ENCODE measurements at places on chromosomes 3 and 15.

GRCh38 chr3:144810160-144810559 is 838.5 kb downstream of the DIPK2A start:
- DNase-seq = no peak

- no peak for DNase-seq
These were observed 40.6 kb downstream of the ISL2 start for GRCh38 chr15:76377217-76377616.

DNA sequence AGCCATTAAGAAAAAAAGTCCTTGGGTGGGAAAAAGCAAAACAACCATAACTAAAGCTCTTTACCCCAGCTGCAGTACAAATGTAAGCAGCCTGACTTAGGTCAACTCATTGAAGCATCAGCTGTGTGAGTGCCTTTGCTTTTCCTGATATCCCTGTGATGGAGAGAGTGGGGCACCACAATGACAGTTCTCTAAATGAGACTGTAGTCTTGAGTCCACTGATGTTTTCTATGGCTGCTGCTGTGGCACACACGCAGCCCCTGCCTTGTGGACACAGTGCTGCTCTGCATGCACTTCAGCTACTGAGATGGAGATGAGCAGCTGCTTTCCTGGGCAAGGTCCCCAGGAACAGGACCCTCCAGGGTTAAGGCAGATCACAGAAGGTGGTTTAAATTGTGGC is 173.2 kb downstream of the KCNAB1 start:
- no peak for DNase-seq

GRCh38 chr3:87025661-87026645 is 35.0 kb upstream of the VGLL3 start:
- DNase-seq = no peak

DNA sequence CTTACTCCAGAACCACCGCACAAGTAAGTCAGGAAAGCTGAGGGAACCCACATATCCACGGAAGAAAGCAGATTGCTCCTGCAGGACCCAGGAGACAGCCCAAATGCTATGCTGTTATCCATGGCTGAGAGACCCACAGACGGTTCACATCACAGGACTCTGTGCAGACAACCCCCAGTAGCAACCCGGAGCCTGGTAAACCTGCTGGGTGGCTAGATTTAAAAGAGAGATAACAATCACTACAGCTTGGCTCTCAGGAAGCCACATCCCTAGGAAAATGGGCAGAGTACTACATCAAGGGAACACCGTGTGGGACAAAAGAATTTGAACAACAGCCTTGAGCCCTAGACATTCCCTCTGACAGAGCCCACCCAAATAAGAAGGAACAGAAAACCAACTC is 13.8 kb upstream of the TRIM42 start:
- no peak for DNase-seq

- peak; percentile 52 for DNase-seq
These were observed 66.5 kb upstream of the SH3GL3 start for GRCh38 chr15:83380682-83381081.

GRCh38 chr15:63093486-63094205 is 28.0 kb upstream of the LACTB start:
- DNase-seq = peak; percentile 79

- DNase-seq = no peak
These were observed 5.5 kb upstream of the CD200 start for GRCh38 chr3:112327371-112327951.

GRCh38 chr3:172125963-172126457 is 86.6 kb downstream of the FNDC3B start:
- DNase-seq = no peak

DNA sequence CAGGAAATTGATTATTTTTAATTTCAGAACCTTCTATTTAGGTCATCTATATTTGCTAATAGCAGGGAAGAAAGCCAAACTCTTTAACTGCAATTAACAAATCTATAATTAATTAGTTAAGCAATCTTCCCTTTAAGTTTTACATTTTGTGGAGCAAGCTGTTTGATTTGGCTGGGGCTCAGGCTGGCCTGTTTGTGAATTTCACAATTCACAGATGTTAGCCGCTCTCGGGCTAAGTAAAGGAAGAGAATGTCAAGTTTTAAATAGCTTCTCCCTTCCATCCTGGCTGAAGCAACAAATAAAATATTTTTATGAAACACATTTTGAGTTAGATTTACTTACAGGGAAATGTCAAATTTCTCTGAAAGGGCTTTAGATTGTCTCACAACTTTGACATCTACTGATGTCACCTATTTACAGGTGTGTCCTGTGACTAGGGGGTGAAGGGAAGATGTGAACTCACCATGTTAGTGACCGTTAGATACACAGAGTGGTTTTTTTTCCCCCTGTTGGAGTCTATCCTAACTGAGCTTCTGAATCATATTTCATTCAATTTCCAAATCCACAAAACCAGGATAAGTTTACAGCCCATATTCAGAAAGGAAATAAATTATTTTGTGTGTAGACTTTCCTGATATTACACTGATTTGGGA is 1.3 kb upstream of the TP63 start:
- DNase-seq = no peak

- DNase-seq = no peak
These were observed 7.7 kb upstream of the AADACL2 start for GRCh38 chr3:151726016-151726415.
